ENCODE measurements at places on chromosomes 6 and 20.

- no peak for DNase-seq
- H3K27ac ChIP-seq, result peak overlapping the region; percentile 72
These were observed 66.0 kb downstream of the ELOVL5 start for GRCh38 chr6:53282741-53283140.

DNA sequence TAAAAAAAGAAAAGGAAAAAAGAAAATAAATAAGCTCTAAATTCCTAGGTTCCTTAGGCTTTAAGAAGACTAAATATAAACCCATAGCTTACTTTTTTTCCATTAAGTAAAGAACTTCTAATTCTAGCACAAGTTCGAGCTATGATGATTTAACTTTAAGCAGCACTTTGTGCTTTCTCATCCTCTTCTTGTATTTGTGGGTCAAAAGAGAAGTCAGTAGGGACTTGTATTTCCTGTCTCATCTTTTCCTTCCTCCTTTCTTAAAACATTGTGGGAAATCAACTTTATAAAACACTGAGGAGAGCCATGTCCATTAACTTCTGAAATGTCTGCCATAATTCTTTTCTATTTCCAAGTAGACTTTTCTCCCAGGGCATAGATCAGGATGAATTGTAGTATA is 637.7 kb upstream of the CITED2 start:
- no peak for DNase-seq
- H3K4me1 ChIP-seq, result no peaks in the 10 kb centered on the region
- H3K27ac ChIP-seq, result no peak overlapping the region
- no peak overlapping the region for H3K4me3 ChIP-seq

GRCh38 chr6:131036143-131036542 is 26.9 kb downstream of the EPB41L2 start:
- no peaks in the 10 kb centered on the region for H3K27me3 ChIP-seq
- no peaks in the 10 kb centered on the region for H3K36me3 ChIP-seq
- DNase-seq, result no peak
- H3K4me1 ChIP-seq, result no peaks in the 10 kb centered on the region
- H3K4me3 ChIP-seq, result no peak overlapping the region

GRCh38 chr20:50344232-50345071 is 153.8 kb downstream of the CEBPB start:
- H3K36me3 ChIP-seq, result no peaks in the 10 kb centered on the region
- no peak for DNase-seq
- H3K27ac ChIP-seq, result peak overlapping the region; percentile 89

- H3K27me3 ChIP-seq, result no peaks in the 10 kb centered on the region
- no peak overlapping the region for H3K27ac ChIP-seq
- H3K36me3 ChIP-seq, result no peaks in the 10 kb centered on the region
- DNase-seq, result no peak
These were observed 33.7 kb upstream of the MEI4 start for GRCh38 chr6:77619114-77619513.

DNA sequence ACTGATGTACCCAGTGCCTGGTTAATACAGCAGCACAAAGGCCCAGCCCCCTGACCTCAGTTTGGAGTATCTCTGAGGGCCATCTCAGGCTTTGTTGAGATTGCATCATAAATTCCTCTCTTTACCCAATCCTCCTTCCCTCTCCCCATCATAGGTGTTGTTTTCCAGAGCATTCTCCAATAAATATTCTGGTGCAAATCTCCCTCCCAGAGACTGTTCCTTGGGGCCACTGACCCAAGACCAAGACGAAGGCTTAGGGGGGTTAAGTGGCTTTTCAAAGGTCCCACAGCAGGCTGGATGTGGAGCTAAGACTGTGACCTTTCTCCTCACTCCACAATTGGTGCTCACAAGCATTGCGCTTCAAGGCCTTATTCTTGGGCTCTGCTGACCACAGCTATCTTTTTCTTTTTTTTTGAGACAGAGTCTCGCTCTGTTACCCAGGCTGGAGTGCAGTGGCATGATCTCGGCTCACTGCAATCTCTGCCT is 72.4 kb upstream of the ZMYND8 start:
- H3K27ac ChIP-seq, result no peak overlapping the region
- H3K36me3 ChIP-seq, result no peaks in the 10 kb centered on the region
- no peaks in the 10 kb centered on the region for H3K4me1 ChIP-seq
- no peaks in the 10 kb centered on the region for H3K27me3 ChIP-seq
- no peak for DNase-seq
- H3K4me3 ChIP-seq, result no peak overlapping the region

Measured in breast epithelium (tissue), 4 donors.